ENCODE measurements at places on chromosomes 1 and 21. TPM values are rescaled to one million over a fixed set of nuclear protein-coding genes. Genes with fewer than 3 reads are reported as not detected.

GCSAML gene
- polyA plus RNA-seq = 0.06 TPM

C8A gene
- not detected for polyA plus RNA-seq

KRTAP12-2 gene
- polyA plus RNA-seq = not detected

RASAL2 gene
- 19.4 TPM for polyA plus RNA-seq

SOX13 gene
- 0.07 TPM for polyA plus RNA-seq

NBPF6 gene
- polyA plus RNA-seq = not detected

ERVH48-1 gene
- polyA plus RNA-seq = not detected

SH3D21 gene
- polyA plus RNA-seq = 0.73 TPM

MX2 gene
- not detected for polyA plus RNA-seq

MTX1 gene
- 24.2 TPM for polyA plus RNA-seq

FOXO6 gene
- not detected for polyA plus RNA-seq

AHDC1 gene
- polyA plus RNA-seq = 0.91 TPM

ARHGAP29 gene
- polyA plus RNA-seq = 4.7 TPM

TIE1 gene
- not detected for polyA plus RNA-seq

C1orf141 gene
- polyA plus RNA-seq = not detected

KCNA3 gene
- polyA plus RNA-seq = not detected

VHLL gene
- not detected for polyA plus RNA-seq

TCP10L gene
- 0.48 TPM for polyA plus RNA-seq

ANKRD45 gene
- polyA plus RNA-seq = 6.0 TPM

KRTAP10-7 gene
- polyA plus RNA-seq = not detected

ST6GALNAC3 gene
- polyA plus RNA-seq = 11.5 TPM

OR6N1 gene
- not detected for polyA plus RNA-seq

OR2T35 gene
- polyA plus RNA-seq = not detected

PPIAL4G gene
- 0.38 TPM for polyA plus RNA-seq

SERPINC1 gene
- not detected for polyA plus RNA-seq

DEPDC1 gene
- not detected for polyA plus RNA-seq

KRTAP19-1 gene
- polyA plus RNA-seq = not detected

SELENBP1 gene
- polyA plus RNA-seq = 0.83 TPM

DISP3 gene
- polyA plus RNA-seq = not detected

ECM1 gene
- polyA plus RNA-seq = 2.4 TPM

GJA5 gene
- polyA plus RNA-seq = not detected

RXFP4 gene
- polyA plus RNA-seq = not detected

LRRC53 gene
- polyA plus RNA-seq = 1.6 TPM
